ENCODE measurements at places on chromosomes 5 and 9. TPM values are rescaled to one million over a fixed set of nuclear protein-coding genes. Genes with fewer than 3 reads are reported as not detected.

GRCh38 chr5:127839496-127840197 lies 136.5 kb downstream of the CCDC192 start:
- no peaks in the 10 kb centered on the region for H3K4me1 ChIP-seq
- no peaks in the 10 kb centered on the region for H3K27me3 ChIP-seq
- H3K4me3 ChIP-seq, result no peak overlapping the region
- no peak for DNase-seq
- no peaks in the 10 kb centered on the region for H3K36me3 ChIP-seq

DNA sequence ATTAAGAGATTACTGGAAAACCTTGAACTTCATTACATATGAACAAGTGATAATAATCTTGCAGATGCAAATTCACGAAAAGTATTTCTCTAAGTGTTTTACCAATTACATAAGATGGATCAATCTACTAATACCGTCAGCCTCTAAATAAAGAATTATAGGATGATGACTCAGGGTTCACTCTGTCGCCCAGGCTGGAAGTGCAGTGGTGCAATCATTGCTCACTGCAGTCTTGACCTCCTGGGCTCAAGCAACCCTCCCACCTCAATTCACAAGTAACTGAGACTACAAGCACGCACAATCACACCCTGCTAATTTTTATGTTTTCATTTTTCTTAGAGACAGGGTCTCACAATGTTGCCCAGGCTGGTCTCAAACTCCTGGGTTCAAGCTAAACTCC lies 56.1 kb downstream of the CHD1 start:
- H3K36me3 ChIP-seq, result peaks cover 95% of the 10 kb centered on the region
- DNase-seq, result no peak
- no peaks in the 10 kb centered on the region for H3K27me3 ChIP-seq
- no peak overlapping the region for H3K4me3 ChIP-seq
- H3K27ac ChIP-seq, result no peak overlapping the region
- H3K4me1 ChIP-seq, result no peaks in the 10 kb centered on the region

GRCh38 chr5:138102454-138103318 lies 18.9 kb downstream of the WNT8A start:
- H3K36me3 ChIP-seq, result no peaks in the 10 kb centered on the region
- H3K4me3 ChIP-seq, result no peak overlapping the region
- DNase-seq, result no peak
- no peaks in the 10 kb centered on the region for H3K27me3 ChIP-seq
- H3K4me1 ChIP-seq, result no peaks in the 10 kb centered on the region
- no peak overlapping the region for H3K27ac ChIP-seq

CRB2 gene
- 0.85 TPM for total RNA-seq

ZBTB5 gene
- 11.4 TPM for total RNA-seq

DNA sequence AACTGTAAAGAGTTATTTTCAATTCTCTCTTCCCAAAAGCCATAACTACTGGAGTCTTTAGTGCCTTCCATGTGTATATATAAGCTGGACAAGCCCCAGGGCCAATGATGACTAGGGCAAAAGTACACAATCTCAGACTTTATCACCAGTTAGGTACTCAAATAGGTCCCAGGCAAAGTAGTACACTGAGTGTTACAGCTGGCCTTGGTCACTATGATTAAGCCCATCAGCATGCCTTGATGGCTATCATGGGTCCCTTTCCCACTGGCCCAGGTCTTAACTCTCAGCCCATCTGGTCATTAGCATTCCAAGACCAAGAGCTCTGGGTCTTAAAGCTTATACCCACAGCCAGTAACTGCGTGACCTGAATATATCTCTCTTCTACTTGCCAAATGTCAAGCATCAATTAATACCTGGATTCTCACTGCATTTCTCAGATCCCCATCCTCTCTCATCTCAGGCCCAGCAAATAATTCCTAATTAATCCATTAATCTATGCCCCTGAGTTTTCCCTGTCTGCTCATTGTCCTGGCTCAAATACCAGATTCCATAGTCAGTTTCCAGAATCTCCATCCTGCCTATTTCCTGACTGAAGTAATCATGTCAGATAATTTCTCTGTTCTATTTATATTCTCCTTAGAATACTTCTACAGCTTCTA lies 62.3 kb downstream of the NR6A1 start:
- no peaks in the 10 kb centered on the region for H3K4me1 ChIP-seq
- no peaks in the 10 kb centered on the region for H3K27me3 ChIP-seq
- no peaks in the 10 kb centered on the region for H3K36me3 ChIP-seq
- DNase-seq, result peak; percentile 49
- H3K27ac ChIP-seq, result no peak overlapping the region

DNA sequence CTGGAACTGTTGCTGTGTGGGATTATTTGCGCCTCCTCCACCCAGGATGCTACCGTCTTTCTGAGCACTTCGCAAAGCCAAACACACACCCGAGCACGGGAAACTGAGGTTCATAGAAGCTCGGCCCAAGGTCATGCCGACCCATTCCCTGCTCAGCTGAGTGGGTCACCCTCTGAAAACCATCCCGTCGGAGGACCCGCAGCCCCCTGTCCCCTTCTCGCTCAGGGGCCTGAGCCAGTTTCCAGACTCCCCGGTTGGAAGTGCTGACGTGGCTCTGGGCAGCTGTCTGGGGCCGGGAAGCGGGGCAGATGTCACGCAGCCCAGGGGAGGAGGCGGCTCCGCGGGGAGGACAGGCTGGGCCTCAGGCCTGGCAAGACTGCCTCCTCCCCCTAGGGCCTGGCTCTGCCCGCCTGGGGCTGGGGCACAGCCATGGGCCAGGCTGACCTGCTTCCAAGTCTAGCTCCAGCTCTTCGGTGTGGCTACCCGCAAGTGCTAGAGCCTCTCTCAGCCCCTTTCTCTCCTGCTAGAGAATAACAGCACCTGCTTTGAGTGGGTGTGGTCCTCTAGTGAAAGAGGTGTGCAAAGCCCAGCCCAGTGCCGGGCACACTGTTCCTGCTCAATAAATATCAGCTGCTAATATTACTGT lies 9.9 kb upstream of the CXXC5 start:
- peak overlapping the region; percentile 68 for H3K4me3 ChIP-seq
- peak overlapping the region; percentile 89 for H3K27ac ChIP-seq
- DNase-seq, result peak; percentile 88
- no peaks in the 10 kb centered on the region for H3K27me3 ChIP-seq

MEIKIN gene
- not detected for total RNA-seq
